ENCODE measurements at places on chromosomes 2 and 18.

GRCh38 chr2:127721311-127721977 lies 20.1 kb downstream of the SFT2D3 start:
- DNase-seq: no peak

GRCh38 chr2:103529798-103530502 lies 768.1 kb downstream of the TMEM182 start:
- no peak for DNase-seq

DNA sequence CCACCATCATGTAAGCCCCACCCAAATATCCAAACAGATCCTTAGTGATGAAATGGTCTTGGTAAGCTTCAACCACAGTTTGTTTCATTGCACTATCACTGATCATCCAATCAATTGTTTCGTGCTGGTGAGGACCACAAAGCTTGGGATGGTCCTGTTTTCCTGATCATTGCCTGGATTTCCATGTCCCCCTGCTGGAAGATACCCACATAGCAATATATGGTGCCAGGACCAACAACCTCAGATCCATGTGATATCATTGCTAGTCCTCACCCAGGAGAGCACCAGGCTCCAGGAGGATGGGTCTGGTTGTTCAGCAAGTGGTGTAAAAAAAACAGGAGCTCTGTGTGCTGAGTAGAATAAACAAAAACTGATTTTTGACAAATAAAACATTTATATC lies 206.5 kb upstream of the SH3BP4 start:
- no peak for DNase-seq

DNA sequence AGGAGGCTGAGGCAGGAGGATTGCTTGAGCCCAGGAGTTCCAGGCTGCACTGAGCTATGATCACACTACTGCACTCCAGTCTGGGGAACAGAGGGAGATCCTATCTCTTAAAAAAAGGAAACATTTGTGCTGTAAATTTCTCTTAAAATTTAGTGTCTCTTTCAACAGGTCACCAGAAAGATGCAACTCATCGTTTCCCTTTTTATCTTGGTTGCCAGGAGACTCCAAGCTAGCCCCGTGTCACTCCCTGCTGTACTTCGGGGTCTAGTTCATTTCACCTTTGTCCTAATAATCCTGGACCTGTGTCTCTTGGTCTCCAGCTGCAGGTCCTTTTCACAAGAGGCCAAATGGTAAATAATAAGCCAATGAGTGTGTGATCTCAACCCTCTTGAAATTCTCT lies 7.1 kb downstream of the HS1BP3 start:
- no peak for DNase-seq

GRCh38 chr2:30923623-30924022 lies 116.4 kb upstream of the CAPN13 start:
- DNase-seq: no peak
